ENCODE measurements at places on chromosomes 7 and 10.

GRCh38 chr10:4301291-4302045 is 516.5 kb upstream of the KLF6 start:
- DNase-seq = no peak

DNA sequence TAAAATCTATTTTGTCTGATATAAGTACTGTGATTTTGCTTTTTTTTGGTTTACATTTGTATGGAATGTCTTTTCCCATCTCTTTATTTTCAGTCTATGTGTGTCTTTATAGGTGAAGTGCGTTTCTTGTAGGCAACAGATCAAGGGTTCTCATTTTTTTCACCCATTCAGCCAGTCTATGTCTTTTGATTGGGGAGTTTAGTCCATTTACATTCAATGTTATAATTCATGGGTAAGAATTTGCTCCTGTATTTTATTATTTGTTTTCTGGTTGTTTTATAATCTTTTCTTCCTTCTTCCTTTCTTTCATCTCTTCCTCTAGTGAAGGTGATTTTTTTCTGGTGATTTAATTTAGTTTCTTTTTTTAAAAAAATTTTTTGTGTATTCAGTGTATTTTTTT is 104.8 kb upstream of the TMEM229A start:
- no peak for DNase-seq

GRCh38 chr10:132671228-132672154 is 114.5 kb downstream of the NKX6-2 start:
- no peak for DNase-seq

GRCh38 chr7:24059775-24060174 is 224.2 kb upstream of the NPY start:
- no peak for DNase-seq

DNA sequence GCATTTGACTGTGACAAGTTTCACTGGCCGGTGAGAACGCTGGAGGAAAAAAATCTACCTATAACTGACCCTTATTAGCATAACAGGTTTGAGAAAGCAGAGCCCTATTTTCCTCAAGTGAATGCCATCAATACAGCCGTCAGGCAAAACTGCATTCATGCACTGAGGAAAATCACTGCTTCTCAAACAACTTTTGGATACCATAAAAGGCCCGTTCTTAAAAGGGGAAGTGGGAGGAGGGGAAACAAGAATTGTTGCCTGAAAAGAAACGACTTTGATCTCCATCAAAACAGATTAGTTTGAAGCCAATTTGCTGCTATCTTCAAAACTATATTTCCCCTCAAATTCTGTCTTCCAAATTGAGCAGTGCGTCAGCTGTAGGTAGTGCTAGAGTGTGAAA is 670.6 kb downstream of the PCDH15 start:
- no peak for DNase-seq

GRCh38 chr7:73895626-73896025 is 34.7 kb downstream of the TMEM270 start:
- DNase-seq = no peak

GRCh38 chr10:12351447-12351846 is 2.1 kb downstream of the CAMK1D start:
- no peak for DNase-seq

GRCh38 chr10:16518822-16519221 is 2.9 kb downstream of the C1QL3 start:
- no peak for DNase-seq

- no peak for DNase-seq
Measured at GRCh38 chr10:58631715-58632114, 119.0 kb downstream of the BICC1 start.

- peak; percentile 27 for DNase-seq
Measured at GRCh38 chr7:17939606-17940301, 540 bp downstream of the SNX13 start.

- DNase-seq = no peak
Measured at GRCh38 chr7:94129443-94130140, 125.4 kb upstream of the BET1 start.

All from NCI-H1092 (cell line).